ENCODE measurements at places on chromosomes 4 and X.

DNA sequence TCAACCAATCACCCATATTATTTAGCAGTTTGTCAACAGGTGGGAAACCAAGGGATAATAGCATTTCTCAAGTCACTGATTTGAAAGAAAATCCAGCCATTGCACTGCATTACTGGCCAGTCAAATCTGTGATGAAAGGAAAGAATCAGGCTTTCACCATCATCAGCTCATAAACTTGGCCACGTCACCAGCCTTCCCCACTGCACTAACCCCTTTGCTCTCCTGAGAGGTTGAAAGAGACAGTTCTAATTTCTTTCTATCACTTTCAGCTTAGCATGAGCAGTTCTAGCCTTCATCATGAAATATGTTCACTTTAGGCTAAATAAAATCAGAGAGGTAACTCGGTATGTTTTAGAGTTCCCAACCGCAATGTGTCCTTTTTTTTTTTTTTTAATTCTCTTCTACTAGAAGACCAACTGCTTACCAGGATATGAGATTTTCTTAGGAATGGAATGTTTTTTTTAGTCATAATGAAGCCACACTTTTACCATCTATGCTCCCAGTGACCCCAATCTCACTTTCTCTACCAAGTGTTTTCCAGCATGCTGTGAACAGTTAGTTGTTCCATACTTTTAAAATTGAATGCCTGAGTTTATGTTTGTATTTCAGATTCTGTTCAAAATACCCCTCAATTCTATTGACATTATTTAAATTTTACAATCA lies 55.7 kb upstream of the SLC7A11 start:
- no peak for DNase-seq

DNA sequence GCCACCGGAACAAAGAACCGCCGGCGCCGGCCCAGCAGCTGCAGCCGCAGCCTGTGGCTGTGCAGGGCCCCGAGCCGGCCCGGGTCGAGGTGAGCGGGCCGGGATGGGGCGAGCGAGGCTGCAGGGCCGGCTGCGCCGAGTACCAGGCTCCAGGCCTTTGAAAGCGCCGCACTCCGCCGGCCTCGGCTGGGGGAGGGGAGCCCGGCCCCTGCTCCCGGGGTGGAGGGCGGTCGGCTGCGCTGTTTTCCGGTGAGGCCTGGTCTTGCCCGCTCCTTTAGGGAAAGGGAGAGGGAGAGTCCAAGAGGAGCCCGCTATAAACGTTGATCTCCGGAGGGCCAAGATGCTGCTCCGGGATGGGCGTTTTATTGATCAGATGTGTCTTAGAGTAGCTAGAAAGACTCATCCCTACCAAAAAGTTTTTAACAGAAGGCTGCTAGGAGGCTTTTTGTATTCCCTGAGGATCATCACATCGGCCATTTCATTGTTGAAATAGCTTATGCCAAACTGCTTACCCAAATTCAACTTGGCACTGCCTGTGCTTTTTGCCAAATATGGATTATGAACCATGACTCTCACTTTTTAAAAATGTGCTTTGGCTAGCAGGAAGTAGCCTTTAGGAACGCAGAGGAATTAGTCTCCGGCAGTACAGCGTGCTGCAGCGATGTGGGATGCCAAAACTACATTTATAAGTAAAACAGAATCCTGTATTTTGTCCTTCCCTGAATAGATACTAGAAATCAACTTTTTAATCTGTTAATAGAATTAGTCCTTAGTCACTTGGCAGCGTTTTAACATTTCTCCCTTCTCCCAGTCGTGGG lies 760 bp downstream of the TMEM165 start:
- DNase-seq: peak; percentile 12

DNA sequence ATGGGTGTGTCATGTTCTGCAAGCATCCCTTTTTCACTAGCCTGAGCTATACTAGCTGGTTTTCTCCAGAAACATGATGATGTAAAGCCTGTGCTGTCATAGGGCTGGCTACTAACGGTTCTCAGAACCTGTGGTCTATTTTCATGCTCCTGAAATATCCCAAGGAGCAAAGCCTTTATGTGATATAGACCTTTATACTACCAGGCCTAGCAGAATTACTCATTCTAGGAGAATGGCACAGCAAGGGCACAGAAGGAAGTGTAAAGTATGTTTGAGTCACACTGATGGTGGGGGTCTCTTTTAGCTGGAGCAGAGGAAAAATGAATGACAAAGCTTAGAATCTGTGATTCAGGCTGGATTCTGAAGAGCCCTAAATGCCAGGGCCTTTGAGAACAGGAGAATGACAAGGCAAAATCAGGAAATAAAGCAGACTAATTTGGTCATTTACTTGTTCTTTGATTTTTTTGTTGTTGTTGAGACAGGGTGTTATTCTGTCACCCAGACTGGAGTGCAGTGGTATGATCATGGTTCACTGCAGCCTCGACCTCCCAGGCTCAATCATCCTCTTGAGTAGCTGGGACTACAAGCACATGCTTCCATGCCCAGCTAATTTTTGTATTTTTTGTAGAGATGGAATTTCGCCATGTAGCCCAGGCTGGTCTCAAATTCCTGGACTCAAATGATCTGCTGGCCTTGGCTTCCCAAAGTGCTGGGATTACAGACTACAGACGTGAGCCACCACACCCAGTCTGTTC lies 11.8 kb downstream of the TCEAL1 start:
- DNase-seq: no peak

GRCh38 chrX:118396113-118396512 lies 50.2 kb downstream of the WDR44 start:
- DNase-seq: no peak

DNA sequence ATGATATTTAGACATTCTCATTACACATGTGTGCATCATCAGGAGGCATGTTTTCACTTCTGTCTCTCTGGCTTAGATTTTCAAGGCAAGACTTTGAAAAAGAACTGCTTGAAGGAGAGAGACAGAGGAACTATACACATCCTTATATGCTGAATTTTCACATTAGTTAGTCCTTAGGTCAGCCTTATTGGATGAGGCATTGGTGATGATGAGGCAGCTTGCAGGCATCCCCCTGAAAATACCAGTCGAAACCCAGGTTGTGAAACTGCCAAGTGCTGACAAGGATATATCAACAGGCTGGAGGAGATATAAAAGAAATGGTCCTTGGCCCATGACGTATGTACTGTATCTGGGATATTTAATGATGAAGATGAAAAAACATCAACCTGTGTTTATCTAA lies 297.2 kb upstream of the AADAT start:
- DNase-seq: no peak

DNA sequence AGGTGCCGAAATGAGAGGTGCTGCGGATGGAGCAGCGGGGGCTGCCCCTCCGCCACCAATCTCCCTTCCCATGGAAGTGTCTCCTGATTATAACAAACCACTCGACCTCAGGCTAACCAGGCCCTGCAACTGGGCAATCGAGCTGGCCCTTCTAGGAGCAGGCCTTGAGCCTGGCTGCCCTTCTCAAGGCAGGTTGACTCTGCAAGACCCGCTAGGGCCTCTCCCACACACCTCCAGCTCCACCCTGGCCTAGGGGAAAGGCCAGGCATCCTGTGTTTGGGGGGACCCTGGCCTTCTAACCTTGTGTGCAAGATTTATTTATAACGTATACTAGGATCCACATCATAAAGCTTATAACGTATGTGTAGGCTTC lies 3.7 kb upstream of the BCOR start:
- no peak for DNase-seq

DNA sequence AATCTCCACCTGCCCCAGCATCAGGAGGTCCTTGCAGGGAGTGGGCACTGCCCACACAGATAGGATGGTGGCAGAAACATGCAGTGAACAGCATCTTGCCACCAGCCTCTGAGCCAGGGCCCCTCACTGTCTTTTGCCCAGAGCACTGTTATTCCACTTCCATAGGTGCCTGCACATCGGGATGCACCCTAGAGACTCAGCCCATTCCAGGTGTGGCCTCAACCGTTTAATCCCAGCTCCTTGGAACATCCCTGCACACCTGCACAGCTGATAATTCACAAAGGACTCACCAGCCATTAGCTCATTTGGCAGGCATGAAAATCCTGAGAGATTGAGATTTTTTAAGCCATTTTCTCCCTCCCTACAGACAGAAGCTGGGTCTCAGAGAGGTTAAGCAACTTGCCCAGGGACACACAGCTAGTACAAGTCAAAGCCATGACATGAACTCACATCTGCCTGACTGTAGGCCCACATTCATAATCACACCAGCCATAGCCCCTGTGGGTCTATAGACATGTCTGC lies 116.3 kb downstream of the EFNB1 start:
- no peak for DNase-seq

GRCh38 chr4:75821216-75821615 lies 81.0 kb downstream of the PPEF2 start:
- DNase-seq: no peak

DNA sequence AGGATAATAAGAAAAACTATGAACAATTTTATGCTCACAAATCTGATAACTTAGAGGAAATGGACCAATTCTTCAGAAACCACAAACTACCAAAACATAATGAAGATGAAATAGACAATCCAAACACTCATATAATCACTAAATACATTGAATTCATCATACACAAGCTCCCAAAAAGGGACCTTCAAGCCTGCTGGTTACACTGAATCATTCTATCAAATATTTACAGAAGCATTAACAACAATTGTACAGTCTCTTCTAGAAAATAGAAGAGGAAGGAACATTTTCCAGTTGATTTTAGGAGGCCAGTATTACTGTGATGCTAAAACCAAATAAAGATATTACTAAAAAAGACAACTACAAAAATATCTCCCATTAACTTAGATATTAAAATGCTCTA lies 88.3 kb downstream of the IL15 start:
- DNase-seq: no peak

- no peak for DNase-seq
These were observed 28.5 kb downstream of the RNF212 start for GRCh38 chr4:1084796-1085403.

- no peak for DNase-seq
These were observed 21.4 kb downstream of the PTPN13 start for GRCh38 chr4:86615501-86615900.

DNA sequence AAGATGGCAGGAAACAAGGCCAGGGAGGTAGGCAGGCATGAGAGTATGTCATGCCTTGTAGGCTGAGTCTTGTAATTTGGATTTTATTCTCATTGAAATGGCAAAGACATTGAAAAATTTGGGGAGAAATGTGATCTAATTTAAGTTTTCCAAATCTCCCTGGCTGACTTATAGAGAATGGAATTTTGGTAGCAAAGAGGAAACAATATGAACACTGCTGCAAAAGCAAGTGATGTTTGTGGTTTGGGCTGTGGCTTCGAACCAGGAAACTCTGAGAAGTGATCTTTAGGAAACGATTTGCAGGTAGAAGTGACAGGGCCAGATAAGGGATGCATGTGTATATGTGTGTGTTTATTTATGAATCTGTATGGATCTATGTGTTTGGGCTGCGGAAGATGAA lies 35.6 kb downstream of the ARSJ start:
- no peak for DNase-seq

- DNase-seq: no peak
These were observed 192.0 kb downstream of the PPP3CA start for GRCh38 chr4:101155368-101155767.

- DNase-seq: no peak
These were observed 37.1 kb downstream of the GK start for GRCh38 chrX:30690330-30690729.

GRCh38 chr4:124111922-124112321 lies 600.6 kb downstream of the ANKRD50 start:
- DNase-seq: no peak
